Keratinocyte (primary cell): ENCODE measurements at places on chromosomes 3 and 15. TPM values are rescaled to one million over a fixed set of nuclear protein-coding genes. Genes with fewer than 3 reads are reported as not detected.

Gene KCNAB1
- polyA plus RNA-seq, result 0.03 to 0.18 TPM (median 0.09 TPM) in 3 replicates

Gene TMC3
- polyA plus RNA-seq, result not detected in 3 replicates

Gene AADACL2
- polyA plus RNA-seq, result 0.30 to 0.38 TPM in 2 of 3 replicates, not detected in the other

Gene PARP15
- polyA plus RNA-seq, result 0.25 to 0.33 TPM (median 0.33 TPM) in 3 replicates

Gene PCBP4
- 25.2 to 48.7 TPM (median 35.0 TPM) in 3 replicates for polyA plus RNA-seq

Gene DNASE1L3
- polyA plus RNA-seq, result 0.77 to 2.1 TPM (median 1.9 TPM) in 3 replicates

Gene SLC22A14
- 0.08 to 0.37 TPM (median 0.20 TPM) in 3 replicates for polyA plus RNA-seq
